Fibroblast of skin of right biceps (primary cell): ENCODE measurements at places on chromosomes 6 and 20.

- no peak for DNase-seq
Observed at GRCh38 chr6:36478051-36478526, 35.3 kb downstream of the KCTD20 start.

DNA sequence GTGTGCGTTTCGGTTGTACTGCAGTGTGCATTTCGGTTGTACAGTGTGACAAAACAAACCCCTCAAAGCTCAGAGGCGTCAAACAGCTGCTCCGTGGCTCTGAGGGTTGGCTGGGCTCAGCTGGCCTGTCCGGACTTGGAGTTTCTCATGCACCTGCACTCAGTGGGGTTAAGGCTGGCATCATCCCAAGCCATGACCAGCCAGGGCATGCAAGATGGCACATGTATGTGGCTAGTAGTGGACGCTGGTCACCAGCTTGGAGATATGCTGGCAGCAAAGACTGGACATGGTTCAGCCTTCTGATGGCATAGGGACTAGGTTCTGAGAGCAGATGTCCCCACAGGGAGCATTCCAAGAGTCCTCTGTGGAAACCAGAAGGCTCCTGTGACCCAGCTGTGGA lies 187.2 kb downstream of the CDH4 start:
- DNase-seq, result no peak

GRCh38 chr20:19618711-19619110 lies 139.3 kb upstream of the RIN2 start:
- DNase-seq, result no peak

DNA sequence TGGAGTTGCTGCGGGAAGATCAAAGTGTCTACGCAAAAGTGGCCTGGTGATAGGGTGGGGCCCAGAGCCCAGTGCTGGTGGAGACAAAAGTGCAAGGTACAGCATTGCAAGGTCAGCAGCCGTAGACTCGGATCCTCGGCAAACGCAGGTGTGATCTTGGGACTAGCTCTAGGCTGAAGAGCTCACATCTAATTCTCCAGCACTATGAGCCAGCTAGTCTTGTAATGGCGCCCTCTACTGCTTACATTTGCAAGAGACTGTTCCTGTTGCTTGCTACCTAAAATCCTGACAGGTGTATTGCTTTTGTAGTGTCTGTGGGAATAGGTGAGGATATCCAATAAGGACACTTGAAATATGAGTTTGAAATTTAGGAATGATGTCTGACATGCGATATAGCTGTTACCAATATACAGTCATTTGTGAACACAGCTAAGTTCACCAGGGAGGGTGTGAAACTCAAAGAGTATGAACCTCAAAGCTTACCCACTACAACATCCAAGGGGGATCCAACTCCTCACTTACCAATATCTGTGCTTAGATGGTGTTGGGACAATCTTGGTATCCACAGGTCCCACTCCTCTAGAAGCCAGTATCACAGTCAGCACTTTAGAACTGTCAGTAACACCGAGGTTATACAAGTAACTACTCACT lies 58.4 kb downstream of the PDE7B start:
- DNase-seq, result peak; percentile 27

DNA sequence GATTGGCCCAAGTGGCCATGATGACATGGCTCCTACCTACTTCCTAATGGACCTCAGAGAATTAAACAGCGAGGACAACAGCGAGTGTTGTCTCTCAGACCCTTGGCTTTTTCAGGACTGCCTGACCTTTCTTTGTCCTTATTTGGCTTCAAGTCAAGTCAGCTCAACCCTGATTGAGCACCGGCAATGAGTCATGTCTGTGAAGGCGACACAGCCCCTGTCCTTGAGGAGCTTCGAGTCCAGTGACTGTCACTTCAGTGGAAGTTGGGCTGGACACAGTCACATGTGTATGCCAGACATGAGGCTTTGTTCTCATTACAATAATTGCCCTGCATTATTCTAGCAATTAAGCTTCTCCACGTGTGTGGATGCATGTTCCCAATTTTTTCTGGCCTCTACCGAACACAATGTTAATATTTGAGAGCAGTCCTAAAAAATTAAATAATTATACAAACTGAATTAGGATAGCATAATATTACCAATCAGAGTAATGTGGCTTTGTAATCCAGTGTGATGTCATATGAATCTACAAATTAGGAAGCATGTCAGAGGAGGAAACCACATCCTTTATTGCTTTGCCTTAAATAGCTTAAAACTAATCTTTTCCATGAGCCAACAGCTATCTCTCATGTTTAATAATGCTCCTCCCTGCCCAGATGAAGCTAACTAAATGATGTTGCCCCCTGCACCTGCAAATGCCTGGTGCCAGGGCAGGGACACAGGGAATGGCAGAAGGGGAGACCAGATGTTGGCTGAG lies 178.6 kb downstream of the CDH26 start:
- DNase-seq, result peak; percentile 5

GRCh38 chr6:32697031-32697430 lies 30.6 kb upstream of the HLA-DQB1 start:
- no peak for DNase-seq

DNA sequence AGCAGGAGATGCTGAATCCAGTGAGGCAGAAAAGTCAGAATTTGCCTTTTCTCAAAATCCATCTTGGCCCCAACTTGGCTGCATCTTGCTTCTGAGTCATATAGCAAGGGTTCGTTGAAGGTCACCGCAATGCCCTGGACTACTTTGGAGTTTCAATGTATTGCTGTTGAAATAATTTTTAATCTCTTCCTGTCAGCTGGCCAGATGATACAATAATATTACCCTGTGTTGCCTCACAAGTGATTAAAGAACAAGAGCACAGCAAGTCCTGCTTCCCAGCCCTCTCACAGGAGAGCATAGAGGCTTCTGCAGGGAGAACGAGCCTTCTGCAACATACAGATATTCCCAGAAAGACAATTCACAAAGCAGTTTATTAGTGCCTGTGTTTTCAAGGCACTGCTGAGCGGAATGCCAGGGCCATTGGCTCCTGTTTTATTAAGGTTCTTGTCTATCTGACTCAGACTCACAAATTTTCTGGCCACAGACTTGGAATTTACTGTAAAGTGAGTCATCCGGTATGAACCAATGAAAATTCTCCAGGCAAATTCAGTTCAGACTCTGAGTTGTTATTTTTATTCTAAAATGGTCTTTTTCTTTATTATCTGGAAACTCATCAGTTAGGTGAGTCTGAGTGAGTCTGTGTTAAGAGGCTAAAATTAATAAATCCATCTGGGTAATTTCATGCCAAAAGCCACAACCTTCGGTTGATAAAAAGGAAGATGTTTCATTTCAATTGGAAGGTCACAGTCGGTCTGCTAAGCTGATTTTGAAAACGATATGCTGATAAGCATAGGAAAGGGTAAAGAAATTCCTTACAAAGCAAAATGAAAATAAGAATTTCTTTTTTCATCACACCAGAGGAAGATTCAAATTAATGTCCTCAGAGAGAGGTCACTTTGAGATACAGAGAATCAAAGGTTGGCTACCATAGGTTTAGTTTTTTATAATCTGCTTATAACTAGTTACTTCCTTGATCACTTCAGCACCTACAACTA lies 289.4 kb upstream of the STXBP5 start:
- DNase-seq, result peak; percentile 98

GRCh38 chr20:56440346-56441007 lies 27.9 kb upstream of the RTF2 start:
- DNase-seq, result peak; percentile 45

GRCh38 chr6:156617376-156617775 lies 159.8 kb upstream of the ARID1B start:
- peak; percentile 40 for DNase-seq

- DNase-seq, result no peak
Observed at GRCh38 chr6:14384175-14384949, 266.8 kb downstream of the CD83 start.
